Stimulated activated CD4-positive, alpha-beta T cell treated with anti-CD3 and anti-CD28 coated beads, TNF-alpha, amount 100 ng/mL, for 1 hour (primary cell): ENCODE measurements at places on chromosomes 5 and 9.

- no peak for DNase-seq
These were observed 82.1 kb downstream of the MAMDC2 start for GRCh38 chr9:70125621-70126263.

GRCh38 chr5:141843156-141843927 is 34.9 kb downstream of the PCDH1 start:
- DNase-seq = no peak

DNA sequence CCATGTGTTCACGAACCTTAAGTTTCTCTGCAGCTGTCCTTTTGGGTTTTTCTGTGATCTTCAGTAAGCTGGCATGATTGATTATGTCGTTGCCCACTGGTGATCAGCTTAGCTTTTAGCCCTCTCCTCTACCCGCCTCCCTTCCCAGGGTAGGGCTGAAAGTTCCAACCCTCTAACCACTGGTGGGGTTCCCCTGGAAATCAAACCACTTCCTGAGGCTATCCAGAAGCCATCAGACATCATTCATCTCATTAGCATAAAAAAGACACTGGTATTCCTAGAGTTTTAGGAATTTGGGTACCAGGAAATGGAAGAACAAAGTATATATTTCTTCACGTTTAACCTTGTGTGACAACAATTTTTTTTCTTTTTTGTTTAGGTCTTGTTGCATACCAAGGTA is 29.8 kb downstream of the SPIN1 start:
- DNase-seq = no peak

DNA sequence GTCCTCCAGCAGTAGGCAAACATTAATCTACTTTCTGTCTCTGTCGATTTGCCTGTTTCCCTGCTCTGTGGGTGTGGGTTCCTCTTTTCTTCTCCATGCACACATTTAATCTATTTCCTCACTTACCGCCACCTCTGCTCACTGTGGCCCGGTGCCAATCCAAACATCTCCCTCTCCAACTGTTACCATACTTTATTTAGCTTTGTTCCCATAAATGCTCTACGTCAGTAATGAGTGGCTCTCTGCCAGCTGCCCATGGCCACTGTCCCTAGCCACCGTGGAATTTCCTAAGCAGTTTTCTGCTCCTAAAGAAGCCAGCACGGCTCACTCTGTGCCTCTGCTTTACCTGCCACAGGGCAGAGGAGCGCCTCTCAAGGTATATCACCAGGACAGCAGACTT is 19.5 kb upstream of the GOLPH3 start:
- DNase-seq = no peak

GRCh38 chr5:122494109-122494508 is 182.1 kb downstream of the SNCAIP start:
- no peak for DNase-seq
